ENCODE measurements at places on chromosomes 12 and 14. TPM values are rescaled to one million over a fixed set of nuclear protein-coding genes. Genes with fewer than 3 reads are reported as not detected.

- DNase-seq = no peak
These were observed 77.9 kb downstream of the PTGER2 start for GRCh38 chr14:52391881-52392615.

- DNase-seq = no peak
These were observed 24.1 kb upstream of the ARID2 start for GRCh38 chr12:45705404-45705803.

GRCh38 chr14:70660967-70661893 is 19.5 kb downstream of the TTC9 start:
- no peak for DNase-seq

DNA sequence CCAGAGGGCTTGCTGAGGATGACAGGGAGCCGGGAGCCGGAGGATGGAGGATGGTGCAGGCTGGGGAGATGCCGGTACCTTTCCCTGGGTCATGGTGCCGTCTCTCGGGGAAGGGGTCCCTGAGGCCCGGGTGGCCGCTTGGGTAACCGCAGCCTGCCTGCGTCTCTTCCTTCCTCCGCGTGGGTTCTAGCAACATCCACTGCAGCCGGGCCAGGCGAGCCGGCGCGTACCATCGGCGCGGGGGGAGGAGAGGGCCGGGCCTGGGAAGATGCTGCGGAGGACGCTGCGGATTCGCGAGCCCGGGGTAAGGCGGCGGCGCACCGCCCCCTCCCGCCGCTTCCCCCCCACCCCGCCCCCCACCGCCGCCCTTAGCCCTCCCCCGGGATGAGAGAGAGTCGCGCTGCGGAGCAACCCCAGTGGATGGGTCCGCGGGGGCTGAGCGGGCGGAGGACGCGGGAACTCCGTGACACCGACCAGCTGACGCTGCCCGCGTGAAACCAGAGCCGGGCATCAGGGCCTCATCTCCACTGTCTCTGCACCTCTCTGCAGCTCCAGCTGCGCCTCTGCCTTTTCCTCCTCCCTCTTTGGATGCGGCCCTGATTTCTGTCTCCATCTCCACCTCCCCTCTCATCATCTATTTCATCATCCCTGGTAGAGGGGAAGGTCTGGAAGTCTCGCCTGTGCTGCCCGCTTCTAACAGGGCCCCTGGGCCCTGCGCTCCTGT is at the start of gene FAIM2:
Gene FAIM2, minus strand, starts transcription at position 201 of the 724 bp plus-strand sequence. Its CDS starts 108 bp downstream, at position 93.
- DNase-seq = no peak

GRCh38 chr12:98424726-98425401 is 90.5 kb upstream of the TMPO start:
- peak; percentile 60 for DNase-seq

DNA sequence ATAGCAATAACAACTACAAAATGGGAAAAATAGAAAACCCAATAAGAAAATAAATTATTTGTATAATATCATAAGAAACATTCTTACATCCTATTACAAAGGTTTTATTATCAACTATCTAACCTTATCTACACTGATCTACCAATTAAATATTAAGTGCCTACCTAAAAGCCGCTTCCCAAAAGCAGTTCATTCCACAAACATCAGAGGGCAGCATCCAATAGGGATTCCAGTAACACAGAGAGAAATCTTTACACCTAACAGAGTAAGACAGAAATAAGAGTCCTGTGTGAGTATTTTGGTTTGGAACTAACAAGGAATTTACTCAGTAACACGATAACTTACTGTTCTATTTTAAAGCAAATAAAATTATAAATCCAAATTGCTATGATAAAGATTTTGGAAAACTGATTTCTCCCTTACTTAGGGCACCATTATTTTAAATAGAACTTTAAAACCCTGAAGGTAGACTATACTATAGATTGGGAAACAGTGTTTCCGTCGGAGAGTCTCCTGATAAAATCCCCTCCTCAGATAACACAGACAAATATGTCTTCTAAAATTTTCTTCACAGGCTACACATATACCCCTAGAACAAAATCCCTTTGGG is 15.0 kb downstream of the GXYLT1 start:
- DNase-seq = no peak

GRCh38 chr12:116299064-116299463 is 21.6 kb upstream of the MED13L start:
- DNase-seq = no peak

Gene TAS2R43
- polyA plus RNA-seq = 0.24 TPM

Gene ACOT4
- 3.5 TPM for polyA plus RNA-seq

Gene RNASE1
- polyA plus RNA-seq = 154 TPM

Gene MMP17
- polyA plus RNA-seq = 1.1 TPM

Gene CFAP54
- 3.8 TPM for polyA plus RNA-seq

Gene TRMT61A
- 9.0 TPM for polyA plus RNA-seq
